Gastroesophageal sphincter (tissue), 4 donors: ENCODE measurements at places on chromosomes 2 and 18. TPM values are rescaled to one million over a fixed set of nuclear protein-coding genes. Genes with fewer than 3 reads are reported as not detected.

GRCh38 chr2:199979832-199980628 lies 24.6 kb downstream of the MAIP1 start:
- ATAC-seq: peak; percentile 74

DNA sequence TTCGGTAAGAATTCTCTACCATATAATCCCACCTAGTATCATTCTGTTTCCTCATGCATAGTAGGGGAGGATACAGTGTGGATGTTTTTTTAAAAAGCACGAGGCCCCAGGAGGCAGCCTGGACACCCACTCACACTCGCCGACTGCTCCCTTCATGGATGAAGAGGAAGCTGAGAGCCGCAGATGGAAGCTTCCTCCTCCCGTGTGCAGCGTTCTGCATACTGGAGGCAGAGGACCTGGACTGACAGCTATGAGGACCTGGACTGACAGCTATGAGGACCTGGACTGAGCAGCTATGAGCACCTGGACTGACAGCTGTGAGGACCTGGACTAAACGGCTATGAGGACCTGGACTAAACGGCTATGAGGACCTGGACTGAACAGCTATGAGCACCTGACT lies 234.4 kb downstream of the NDUFA10 start:
- ATAC-seq: no peak

- no peak for ATAC-seq
Observed at GRCh38 chr2:60336442-60337141, 216.9 kb downstream of the BCL11A start.

GRCh38 chr2:169254774-169255173 lies 107.6 kb downstream of the LRP2 start:
- no peak for ATAC-seq

- no peak for ATAC-seq
Observed at GRCh38 chr2:189876271-189876670, 92.0 kb downstream of the PMS1 start.

GRCh38 chr2:15472133-15472532 lies 89.0 kb downstream of the NBAS start:
- no peak for ATAC-seq

DNA sequence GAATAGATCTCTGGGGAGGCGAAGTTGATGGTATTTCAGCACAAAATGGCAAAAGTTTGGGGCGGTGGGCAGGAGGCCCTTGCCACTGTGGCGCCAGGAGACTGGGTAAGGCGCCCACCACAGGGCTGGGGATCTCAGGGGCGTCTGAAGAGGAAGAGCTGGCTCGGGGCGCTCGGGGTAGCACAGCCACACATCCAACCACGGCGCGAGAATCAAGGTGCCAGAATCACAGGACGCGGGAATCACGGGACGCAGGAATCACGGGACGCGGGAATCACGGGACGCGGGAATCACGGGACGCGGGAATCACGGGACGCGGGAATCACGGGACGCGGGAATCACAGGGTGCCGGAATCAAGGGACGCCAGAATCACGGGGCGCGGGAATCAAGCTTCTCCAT lies 174.4 kb downstream of the TMEM18 start:
- ATAC-seq: no peak

DUSP11 gene
- 25.2 TPM for total RNA-seq

RBM44 gene
- 0.45 TPM for total RNA-seq

KRTCAP3 gene
- total RNA-seq: not detected

SAG gene
- total RNA-seq: 1.5 TPM
